ENCODE measurements at places on chromosomes 7 and 10.

- DNase-seq = no peak
These were observed 40.8 kb upstream of the HSPA12A start for GRCh38 chr10:116783011-116783655.

DNA sequence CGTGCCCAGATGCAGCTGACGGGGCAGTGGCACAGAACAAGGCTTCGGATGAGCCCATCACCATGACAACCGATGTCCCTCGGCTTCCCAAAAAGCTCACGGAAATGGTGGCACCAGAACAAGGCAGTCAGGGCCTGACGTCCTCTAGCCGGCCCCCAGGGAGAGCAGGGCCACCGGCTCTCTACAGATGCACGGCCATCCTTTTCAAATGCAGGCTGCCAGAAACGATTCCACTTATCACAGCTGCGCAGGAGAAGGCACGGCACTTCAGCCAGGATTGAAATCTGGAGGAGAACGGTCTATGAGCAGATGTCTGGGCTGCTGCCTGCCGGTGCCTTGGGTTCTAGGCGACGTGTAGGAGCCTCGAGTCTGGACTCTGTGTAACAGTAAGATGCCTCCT lies 223.8 kb downstream of the ZMYND11 start:
- DNase-seq = no peak

- DNase-seq = no peak
These were observed 93.4 kb downstream of the PTPRZ1 start for GRCh38 chr7:121966276-121966934.

DNA sequence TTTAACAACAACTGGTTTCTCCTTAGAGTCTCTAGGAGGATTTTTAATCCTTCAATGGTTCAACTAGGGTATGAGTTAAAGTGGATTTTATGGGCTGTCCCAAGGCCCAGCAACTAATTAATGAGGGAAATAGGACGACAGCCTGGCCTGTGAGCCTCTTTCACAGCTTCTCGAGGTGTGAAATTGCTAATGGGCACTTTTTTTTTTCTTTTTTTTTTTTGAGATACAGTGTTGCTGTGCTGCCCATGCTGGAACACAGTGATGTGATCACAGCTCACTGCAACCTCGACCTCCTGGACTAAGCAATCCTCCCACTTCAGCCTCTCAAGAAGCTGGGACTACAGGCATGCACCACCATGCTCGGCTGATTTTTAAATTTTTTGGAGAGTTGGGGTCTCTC lies 87.0 kb downstream of the MARCHF5 start:
- DNase-seq = no peak

DNA sequence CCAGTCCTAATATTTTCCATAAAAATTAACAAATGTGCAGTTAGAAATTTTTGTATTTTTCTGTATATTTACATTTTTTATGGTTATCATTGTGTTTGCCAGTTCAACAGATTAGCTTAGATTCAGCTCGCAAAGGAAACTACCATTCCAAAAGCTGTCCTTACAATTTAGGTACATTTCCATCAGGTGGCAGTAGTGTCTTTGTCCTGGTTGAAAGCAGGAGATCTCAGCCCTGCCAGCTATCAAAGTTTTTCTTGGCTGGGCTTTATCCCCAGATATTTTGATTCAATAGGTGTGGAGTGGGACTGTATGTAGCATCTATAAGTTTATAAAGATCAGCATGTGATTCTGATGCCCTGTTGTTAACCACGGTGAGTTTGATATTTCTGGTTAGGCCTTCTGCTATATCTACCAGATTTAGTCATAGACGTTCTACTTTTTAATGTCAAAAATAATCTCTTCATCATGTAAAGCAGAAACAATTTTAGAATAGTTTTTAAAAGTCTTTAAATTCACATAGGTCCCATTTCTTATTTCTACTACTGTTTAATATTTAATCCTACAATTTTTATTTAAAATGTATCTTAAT lies 15.5 kb upstream of the ICA1 start:
- no peak for DNase-seq

GRCh38 chr10:122323189-122323588 lies 51.3 kb upstream of the PLEKHA1 start:
- no peak for DNase-seq

- DNase-seq = no peak
These were observed 189.7 kb downstream of the CCDC3 start for GRCh38 chr10:12811826-12812225.

GRCh38 chr7:117756586-117757085 lies 116.6 kb downstream of the CTTNBP2 start:
- no peak for DNase-seq

Data from NCI-H2081 treated with DMSO at 0.1 percent for 48 hours (cell line).